Stimulated activated CD4-positive, alpha-beta T cell treated with anti-CD3 and anti-CD28 coated beads, Interleukin-15, amount 100 ng/mL, for 48 hours (primary cell): ENCODE measurements at places on chromosomes 2 and 18.

DNA sequence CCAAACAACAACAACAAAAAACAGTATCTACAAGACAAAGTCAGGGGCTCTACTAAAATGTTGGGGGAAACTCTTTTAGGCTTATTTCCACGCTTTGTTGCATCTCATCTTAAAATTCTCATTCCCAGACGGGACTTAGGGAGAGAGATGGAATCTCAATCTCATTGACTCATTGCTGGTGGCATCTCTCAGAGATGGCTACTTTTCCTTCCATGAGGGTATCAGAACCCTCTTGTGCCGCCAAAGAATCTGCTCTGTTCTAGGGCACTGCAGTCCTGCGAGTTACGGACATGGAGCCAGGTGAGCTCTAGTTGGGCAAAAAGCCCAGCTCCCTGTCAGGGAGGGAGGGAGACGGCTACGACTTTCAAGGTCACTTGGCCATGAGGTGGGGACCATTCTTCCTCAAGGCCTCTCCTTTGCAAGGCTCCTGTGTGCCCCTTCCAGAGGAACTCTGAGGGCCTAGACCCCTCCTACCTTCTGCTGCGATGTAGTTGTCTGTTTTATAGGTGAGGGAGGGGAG lies 68.0 kb downstream of the MYCN start:
- DNase-seq = no peak

GRCh38 chr2:94872088-94872618 lies 923 bp downstream of the TEKT4 start:
- DNase-seq = no peak

- no peak for DNase-seq
These were observed 22.6 kb upstream of the ITGA6 start for GRCh38 chr2:172404824-172405223.

DNA sequence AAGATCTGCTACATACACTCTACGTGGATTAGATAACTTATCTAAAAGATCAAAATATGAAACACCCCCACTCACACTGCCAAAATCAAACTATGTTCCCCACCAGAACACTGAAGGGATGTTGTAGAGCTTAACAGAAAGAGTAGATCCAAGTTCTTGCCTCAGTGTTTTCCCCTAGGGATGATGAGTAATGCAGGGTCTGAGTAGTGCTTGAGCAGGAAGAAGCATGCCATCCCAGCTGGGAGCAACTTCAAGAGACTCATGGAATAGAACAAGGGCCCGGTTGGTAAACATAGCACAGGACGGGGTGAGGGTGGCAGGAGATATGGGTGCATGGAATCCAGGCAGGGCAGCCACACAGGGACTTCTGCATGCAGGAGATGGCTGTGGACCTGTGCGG lies 74.3 kb downstream of the SNTG2 start:
- no peak for DNase-seq

GRCh38 chr2:207139552-207139951 lies 26.2 kb downstream of the KLF7 start:
- DNase-seq = no peak

- DNase-seq = peak; percentile 10
These were observed 66.2 kb downstream of the MDH1 start for GRCh38 chr2:63654959-63655358.

DNA sequence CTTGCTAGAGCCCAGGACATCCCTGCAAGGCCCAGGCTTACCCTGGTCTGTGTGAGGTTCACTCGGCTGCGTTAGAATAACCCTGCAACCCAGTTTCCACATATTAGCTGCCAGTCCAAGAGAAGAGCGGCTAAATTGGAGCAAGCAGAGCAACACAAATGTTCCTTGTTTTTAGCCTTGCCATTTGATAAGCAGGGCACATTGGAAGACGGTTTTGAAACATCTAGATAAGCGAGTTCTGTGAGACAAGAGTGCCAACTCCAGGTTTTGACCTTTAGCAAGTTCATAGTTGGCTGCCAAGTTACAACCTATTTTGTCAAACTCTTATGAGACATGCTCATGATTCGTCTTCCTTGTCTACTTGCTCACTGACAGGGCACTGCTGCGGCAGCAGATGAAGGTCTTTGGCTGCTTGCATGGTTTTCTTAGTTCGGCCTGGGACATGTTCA lies 23.5 kb downstream of the DPP4 start:
- DNase-seq = no peak

DNA sequence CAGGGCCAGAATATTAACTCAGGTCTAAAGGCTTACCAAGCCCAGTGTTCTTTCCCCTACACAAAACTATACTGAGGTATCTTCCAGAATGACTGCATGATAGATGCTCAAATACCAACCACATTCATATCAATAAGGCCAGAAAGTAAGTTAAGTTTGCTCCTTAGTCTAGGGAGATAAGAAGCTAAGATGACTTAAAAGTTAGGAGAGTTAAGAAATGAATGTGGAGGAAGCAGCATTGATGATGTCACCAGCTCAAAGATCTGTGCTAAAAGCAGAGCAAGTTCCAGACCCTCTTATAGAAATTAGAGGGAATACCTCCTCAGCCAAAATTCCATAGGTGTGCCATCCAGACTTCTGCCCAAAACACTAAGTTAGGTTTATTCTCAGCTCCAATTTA lies 6.1 kb downstream of the PPP4R1 start:
- DNase-seq = no peak

DNA sequence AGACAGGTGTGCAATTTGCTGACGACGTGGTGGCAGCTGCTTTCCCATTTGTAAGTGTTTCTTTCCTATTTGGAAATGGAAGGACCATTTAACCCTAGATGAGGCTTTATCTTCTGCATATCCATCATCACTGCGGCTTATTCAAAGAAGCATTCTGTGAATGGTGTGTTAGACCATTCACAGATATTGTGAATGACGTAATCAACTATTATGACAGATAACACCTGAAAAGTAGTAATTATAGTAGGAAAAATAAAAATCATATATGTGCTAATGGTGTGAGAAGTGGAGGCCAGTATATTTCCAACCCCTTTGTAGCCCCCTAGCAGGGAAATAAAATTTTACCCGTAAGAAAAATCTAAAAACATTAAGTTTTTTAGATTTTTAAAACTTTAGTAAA lies 424.5 kb upstream of the CRIM1 start:
- no peak for DNase-seq

- DNase-seq = peak; percentile 37
These were observed 27.2 kb downstream of the EIF2AK3 start for GRCh38 chr2:88600038-88600465.

DNA sequence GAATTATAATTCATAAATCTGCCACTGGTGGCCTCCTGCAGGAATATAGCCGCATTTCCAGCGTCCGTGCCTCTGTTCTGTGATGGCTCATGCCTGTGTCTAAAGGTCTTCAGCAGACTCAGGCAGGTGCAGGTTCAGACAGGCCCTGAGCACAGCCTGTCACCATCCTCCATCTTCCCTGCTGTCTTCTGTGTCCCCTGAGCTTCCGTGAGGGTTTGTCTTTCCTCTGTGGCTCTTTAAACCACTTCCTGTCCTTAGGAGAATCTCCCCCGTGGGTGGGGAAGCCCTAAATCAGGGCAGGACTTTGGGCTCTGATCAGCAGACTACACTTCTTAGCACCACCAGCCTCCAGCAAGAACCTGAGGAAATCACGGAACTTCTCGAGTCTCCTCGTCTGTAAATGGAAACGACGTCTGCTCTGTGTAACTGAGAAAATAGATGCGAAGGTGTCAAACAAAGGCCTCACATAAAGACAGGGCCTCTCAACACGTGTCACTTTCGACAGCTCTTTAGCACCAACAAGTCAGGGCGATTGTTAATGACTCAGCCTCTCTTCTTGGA lies 24.1 kb upstream of the NFATC1 start:
- no peak for DNase-seq

DNA sequence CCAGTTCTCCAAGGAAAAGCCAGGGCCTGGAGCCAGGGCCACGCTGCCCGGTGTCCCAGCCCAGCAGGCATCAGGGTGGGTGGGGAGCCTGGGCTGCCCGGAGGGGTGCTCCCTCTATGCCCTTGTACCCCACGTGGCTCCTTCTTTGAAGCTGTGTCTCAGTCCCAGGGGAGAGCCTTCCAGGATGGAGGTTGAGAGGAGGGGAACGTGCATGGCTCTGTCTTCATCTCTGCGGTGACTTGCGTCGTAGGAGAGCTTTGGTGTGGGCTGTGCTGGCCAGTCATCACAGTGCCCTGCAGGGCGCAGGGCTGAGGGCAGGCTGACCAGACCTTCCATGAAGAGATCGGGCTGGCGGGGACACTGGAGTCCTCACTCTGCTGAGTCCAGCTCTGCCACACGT lies 197.2 kb downstream of the LDLRAD4 start:
- no peak for DNase-seq

DNA sequence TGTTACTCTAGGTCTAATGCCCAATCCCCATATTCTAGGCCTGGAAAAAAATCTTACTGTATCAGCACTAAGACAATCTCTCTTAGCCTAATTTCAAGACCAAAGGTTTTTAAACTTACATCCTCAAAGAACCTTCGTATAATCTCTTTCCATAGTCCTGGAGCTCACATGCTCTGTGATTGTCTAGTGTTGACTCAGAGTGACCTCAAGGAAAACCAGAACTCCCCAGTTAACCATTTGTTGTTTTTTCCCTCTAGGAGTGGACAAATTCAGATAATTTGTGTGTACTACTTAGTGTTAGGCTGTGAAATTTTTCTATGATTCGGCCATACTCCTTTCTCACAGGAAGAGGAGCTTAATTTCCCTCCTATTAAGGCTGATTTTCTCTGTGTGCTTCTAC lies 536.1 kb downstream of the SLC4A3 start:
- no peak for DNase-seq

- DNase-seq = no peak
These were observed 62.5 kb upstream of the BCL2L11 start for GRCh38 chr2:111058264-111058663.
